ENCODE measurements at places on chromosomes 3 and 15.

DNA sequence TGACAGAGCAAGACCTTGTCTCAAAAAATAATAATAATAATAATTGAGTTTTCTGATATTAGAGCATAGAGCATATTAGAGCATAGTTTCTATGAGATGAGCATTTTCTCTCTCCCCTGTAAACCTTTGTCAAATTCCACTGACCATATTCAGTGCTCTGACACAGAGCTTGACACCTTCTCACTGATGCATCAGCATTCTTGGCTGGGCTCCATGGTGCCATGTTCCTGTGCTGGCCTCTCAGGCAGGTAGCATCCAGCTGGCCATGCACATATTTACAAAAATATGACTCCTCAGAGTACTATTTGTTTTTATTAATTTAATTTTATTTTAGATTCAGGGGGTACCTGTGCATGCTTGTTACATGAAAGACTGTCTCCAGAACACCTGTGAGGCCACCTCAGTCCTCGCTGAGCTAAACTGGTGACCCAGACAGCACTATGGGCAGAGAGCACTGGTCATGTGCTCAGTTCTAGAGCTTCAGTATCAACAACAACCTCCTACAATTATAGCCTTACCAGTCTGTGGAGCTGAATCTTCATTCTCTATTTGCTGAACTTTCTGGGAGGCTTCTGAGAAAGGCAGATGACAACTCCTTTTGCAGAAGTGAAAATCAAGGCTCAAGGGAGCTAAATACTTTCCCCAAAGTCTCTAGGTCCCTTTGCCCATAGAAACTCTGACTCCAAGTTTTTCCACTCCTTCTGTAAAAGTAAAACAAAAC is 21.6 kb upstream of the SLC28A2 start:
- ATAC-seq, result no peak

GRCh38 chr3:142896201-142896755 is 7.4 kb upstream of the PCOLCE2 start:
- no peak for ATAC-seq

- ATAC-seq, result no peak
These were observed 22.3 kb downstream of the NR2F2 start for GRCh38 chr15:96352604-96353405.

DNA sequence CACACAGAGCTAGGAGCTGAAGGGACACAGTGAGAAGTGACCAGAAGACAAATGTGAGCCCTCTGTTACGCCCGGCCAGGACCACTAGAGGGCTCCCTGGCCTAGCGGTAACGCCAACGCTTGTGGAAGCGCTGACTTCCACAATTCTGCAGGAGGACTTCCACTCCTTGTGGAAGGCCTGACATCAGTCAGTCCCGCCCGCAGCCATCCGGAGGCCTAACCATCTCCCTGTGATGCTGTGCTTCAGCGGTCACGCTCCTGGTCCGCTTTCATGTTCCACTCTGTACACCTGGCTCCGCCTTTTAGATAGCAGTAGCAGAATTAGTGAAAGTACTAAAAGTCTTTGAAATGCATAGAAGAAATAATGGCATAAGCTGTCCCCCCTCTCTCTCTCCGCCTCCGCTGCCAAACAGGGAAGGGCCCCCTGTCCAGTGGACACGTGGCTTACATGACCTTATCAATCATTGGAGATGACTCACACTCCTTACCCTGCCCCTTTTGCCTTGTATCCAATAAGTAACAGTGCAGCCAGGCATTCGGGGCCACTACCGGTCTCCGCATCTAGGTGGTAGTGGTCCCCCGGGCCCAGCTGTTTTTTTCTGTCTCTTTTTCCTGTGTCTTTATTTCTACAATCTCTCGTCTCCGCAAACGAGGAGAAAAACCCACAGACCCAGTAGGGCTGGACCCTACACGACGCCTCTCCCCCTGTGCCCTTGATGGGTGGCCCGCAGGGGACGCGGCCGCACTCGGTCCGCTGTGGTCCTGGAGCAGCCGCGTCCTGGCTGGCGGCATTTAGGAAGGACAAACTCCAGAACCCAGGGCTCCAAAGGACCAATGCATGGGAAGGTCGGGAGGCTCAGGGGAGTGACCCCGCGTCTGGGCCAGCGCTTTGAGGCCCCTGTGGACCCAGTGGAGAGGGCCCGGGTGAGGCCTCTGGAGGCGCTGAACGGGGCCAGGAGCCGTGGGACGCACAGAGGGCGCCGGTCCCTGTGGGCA is 27.0 kb upstream of the RPL32 start:
- ATAC-seq, result peak; percentile 71

DNA sequence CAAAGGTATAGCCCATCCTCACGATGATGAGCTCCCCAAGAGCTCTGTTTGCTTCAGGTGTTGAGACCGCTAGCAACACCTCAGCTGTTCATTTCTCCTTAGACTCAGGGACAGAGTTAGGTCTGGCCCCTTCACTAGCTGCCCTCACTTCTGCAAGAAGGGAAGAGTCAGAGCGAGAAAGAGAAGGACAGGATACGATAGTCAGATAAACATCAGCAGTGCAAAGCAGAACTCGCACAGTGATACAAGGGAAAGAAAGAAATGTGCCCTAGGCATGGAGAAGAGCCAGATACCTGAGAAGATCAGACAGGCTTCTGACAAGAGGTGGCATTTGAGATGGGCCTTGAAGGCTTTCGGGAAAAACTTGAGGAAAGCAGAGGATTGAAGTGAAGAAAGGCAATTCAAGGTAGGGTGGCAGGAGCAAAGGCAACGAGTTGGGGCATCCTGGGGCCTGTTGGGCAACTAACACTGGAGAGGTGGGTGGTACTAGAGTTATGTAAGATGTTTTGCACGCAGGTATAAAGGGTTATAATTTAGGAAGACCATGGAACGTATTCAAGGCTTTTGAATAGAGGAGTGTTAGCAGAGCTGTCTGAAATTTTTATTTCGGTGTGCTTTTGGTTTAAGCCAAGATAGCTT is 106.0 kb downstream of the PGPEP1L start:
- ATAC-seq, result no peak

DNA sequence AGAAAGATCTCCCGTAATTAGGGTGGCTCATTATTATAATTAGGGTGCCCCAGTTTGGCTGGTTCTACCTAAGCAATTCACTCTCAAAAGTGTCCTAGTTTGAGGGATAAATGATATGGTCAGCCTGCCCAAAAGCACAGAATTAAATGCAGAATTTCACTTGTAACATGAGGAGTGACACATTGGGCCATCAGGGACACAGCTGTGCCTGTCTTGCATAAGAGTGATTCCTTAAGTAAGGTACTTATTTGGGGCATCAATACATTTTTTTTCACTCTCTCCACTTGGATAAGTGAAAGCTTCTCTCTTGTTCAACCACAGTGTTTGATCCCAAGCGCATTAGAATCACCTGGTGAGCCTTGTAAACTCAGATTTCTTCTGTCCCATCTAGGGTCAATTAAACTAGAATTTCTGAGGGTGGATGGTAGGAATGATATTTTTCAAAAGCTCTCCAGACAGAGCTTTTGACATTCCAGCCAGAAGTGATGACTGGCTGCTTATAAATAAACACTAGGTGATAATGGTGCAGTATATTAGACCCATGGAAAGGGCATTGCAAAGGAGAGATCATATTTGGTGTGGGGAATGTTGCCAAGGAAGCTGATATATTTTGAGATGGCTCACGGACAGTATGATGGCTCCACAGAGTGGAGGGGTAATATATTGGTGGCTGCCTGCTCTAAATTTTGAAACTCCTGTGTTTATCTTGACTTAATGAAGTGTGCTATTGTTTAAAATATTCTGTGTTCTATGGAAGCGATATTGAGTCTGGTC is 458.1 kb upstream of the RASGRP1 start:
- no peak for ATAC-seq

GRCh38 chr15:40695469-40695890 is 506 bp downstream of the RAD51 start:
- ATAC-seq, result peak; percentile 2

- ATAC-seq, result no peak
These were observed 9.9 kb downstream of the DNASE1L3 start for GRCh38 chr3:58200846-58201355.

DNA sequence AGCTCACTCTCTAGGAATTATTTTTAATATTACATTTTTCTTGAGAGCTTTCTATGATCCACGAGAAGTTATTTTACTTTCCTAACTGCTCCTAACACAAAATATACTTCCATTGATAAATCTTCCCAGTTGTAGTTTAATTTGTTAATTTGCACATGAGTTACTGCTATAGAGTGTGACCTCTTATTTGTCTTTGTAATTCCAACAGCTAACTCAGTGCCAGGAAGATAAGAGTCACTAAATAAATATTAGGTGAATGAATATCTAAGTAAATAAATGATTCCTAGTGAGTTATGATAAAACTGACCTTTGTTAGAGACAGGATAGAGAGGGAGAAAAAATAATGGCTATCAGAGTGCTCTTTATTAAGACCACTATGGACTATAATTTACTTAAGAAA is 319.9 kb downstream of the NAALADL2 start:
- ATAC-seq, result no peak

DNA sequence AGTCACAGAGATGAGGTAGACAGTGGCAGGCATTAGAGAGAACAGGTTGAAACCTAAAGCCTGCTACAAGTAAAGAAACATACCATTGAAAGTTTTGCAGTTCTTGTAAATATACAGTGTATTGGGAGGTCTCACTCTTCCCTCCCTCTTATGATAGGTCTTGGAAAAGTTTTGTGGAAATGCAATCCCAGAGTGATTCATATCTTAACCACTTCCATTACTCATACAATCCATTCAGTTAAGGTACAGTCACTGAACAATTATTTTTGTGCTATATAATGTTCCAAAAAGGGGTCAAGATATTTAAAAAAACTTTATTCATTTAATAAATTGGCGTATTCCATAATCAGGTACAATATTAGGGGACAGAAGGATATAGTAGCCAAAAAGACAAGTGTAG is 737.7 kb upstream of the ALCAM start:
- no peak for ATAC-seq

- ATAC-seq, result no peak
These were observed 71.8 kb upstream of the NDN start for GRCh38 chr15:23758891-23759290.

GRCh38 chr3:14278799-14279625 is 100.4 kb downstream of the LSM3 start:
- ATAC-seq, result no peak

DNA sequence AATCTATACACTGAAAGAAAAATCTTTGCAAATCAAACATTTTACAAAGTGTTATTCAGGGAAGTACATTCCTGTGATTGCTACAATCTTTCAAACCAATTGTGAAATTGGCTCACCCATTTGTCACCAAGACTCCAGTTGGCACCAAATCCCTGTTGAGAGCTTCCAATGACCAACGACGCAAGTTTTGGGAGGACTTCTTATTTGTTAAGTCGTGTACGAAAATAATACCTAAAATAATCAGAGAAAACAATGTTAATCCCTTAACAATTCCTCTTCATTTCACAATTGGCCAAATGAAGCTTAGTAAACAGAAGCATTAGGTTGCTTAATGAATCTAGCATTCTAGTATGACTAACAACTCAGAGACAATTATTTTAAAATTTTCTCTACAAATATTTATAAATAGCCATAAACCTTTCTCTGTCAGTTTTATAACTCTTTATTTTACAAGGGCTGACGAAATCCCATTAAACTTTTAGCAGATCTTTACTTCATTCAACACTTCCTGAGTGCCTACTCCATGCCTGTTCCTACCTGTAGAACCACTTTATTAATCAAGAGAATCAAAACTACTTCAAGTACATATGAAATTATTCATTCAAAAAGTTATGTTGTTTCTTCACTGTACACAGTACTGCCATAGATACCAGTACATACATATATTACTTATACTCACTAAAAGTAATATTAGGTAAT is 24.0 kb upstream of the HGD start:
- no peak for ATAC-seq

- no peak for ATAC-seq
These were observed 102.4 kb downstream of the NR1D2 start for GRCh38 chr3:24047513-24047912.

DNA sequence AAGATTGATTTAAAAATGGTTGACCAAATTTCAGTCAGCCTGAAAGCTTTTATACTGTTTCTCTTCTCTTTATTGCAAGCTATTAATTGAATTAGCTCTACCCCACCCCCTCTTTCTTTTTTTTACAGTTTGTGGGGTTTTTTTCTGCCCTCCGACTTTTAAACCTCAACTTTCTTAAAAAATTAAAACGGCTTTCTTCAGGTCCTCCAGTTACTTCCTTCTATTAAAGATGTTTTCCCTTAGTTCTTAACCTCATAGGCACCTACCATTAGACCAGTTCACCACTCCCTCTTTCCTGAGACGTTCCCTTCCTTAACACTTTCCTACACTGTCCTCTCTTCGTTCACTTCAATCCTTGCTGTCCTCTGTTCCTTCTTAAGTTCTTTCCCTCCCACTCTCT is 52.4 kb downstream of the ATP8B4 start:
- ATAC-seq, result no peak

DNA sequence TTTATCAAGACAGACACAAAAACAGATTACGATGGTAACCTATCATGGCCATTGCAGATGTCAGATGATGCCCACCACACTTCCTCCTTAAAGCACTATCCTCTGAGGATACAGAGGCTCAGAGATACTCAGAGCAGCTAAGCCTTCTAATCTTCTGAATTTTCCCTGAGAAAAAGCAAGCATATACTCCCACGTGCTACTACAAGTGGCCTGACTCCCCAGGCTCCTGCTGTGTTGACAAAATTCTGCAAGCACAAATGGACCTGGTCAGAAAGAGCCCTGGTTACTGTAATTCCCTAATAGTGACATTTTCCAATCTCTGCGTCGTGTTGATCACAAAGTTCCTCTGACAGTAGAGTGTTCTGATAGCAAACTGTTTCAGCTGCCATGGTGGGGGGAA is 207.1 kb downstream of the KCNMB2 start:
- no peak for ATAC-seq

GRCh38 chr3:128489927-128490649 is 2.9 kb downstream of the GATA2 start:
- ATAC-seq, result no peak

GRCh38 chr3:29100292-29100691 is 180.6 kb upstream of the RBMS3 start:
- ATAC-seq, result no peak

- no peak for ATAC-seq
These were observed 293.3 kb upstream of the CNTN4 start for GRCh38 chr3:1805331-1805730.

DNA sequence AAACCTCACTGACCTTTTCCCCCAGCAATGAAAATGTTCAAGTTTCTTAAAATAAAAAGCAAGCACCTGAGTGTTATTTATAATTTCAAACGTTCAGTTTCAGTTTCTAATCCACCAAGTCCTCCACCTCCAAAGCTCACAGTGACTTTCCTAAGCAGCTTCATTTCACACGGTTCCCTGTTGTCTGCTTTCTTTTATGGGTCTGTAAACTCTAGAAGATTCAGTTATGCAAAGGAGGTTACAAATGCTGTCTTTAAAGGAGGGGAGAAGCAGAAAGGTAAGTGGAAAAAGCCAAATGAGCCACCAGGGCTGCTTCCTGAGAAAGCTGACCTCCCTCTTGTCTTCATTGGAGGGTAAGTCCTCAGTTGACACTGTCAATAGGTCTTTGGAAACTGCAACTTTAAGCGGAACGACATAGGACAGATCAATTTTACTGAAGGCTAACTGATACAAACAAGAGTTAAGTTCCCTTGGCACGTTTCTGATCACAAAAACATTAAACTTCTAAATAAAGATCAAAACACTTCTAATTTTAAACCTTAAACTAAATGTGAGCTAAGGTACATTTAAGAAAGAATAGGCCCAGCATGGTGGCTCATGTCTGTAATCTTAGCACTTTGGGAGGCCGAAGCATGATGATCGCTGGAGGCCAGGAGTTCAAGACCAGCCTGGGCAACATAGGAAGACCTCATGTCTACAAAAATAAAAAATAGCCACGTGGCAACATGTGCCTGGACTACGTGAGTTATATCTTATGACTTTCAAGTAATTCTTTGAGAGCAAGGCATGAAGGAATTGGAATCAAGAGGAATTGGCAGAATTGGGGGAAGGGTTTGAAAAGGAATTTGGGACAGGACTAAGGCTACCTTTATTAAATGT is 151.9 kb upstream of the UBE2E1 start:
- no peak for ATAC-seq

Data from activated CD4-positive, CD25-positive, alpha-beta regulatory T cell treated with anti-CD3 and anti-CD28 coated beads, Interleukin-2, amount 50 U/mL, for 24 hours (primary cell).